LNCaP clone FGC (cell line): ENCODE measurements at places on chromosomes 5 and 9.

GRCh38 chr5:53994148-53994547 is 316.2 kb downstream of the ARL15 start:
- no peak for DNase-seq

DNA sequence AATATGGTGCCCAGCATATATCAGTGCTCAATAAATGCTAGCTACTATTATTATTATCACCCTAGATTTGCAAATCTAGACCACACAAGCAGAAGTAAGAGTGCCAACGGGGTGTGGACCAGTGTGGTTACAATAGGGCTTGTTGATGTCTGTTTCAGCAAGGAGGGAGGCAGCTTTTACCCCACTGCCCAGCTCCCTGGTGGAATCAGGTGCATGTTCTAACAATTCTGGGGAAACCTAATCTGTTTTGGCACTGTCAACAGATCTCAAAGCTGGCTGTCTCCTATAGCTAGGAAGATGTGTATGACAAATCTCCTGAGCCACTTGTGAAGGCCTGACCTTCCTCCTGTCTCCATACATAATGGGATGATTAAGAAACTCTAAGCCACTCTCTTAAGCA is 5.7 kb downstream of the TGFBI start:
- DNase-seq, result no peak

GRCh38 chr9:123399803-123400378 is 43.9 kb downstream of the CRB2 start:
- no peak for DNase-seq

DNA sequence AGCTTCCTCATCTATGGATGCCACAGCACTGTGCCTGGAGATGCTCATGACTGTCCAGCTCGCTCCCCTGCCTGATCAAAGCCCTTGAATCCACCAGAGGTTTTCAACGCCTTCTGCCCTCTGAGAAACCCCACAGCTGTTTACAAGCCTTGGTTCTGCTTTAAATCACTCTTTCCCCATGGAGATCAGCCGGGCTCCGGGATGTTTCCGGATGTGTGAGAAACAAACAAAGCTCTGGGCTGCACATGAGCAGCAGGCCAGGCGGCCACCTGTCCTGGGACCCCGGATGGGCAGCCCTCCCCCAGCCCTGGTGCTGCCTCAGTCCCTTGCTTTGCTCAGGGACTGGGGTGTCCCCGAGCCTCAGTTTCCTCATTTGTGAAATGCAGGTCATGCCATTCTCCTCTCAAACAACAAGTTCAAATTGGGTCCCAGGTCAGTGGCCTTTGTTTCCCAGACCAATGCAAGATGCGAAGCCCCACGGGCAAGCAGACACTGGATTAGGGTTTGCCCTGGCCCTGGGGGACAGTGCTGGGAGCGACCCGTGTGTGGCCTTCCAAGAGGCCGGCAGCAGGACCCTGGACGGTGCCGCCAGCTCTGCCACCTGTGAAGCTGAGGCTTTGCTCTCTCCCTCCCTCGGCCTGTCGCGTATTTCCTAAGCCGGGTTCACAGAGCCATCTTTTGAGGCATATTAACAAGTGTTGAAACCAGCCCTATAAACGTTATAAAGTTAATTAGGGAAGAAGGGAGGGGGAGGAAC is 42.4 kb upstream of the PHYKPL start:
- no peak for DNase-seq

GRCh38 chr5:115100319-115100955 is 69.3 kb downstream of the TRIM36 start:
- no peak for DNase-seq

DNA sequence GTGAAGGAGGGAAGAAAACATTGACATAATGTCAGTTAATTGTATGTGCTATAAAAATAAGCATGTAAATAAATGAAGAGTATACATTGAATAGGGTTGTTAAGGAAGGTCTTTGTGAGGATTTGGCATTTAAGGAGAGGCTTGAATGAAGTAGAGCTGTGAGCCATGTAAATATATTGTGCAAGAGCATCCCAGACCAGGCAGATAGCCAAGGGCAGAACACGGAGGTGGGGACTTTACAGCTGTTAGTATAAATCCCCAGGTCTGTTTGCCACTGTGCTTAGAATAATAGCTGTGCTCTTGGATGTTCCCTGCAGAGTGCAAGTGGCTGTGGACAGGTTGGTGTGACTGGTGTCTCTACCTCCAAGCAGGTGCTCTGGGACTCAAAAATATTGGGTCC is 211.7 kb downstream of the LRRC70 start:
- DNase-seq, result peak; percentile 59

DNA sequence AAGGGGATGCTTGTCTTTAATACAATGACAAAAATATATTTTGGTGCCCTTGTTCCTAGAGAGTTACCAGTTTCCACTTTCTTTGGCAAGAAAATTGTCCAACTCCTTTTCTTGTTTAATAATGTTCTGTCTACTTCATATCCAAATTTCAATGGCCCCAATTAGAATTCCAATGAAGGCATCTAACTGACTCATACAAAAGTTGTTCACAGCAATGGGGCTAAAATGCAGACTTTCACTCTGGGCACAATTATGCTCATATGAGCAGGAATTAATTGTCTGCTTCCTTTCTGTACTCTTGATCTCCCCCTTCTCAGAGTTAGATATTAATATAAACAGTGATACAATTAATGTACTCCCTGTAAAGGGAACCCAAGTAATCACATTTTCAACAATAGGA is 42.1 kb upstream of the ZNF622 start:
- no peak for DNase-seq

DNA sequence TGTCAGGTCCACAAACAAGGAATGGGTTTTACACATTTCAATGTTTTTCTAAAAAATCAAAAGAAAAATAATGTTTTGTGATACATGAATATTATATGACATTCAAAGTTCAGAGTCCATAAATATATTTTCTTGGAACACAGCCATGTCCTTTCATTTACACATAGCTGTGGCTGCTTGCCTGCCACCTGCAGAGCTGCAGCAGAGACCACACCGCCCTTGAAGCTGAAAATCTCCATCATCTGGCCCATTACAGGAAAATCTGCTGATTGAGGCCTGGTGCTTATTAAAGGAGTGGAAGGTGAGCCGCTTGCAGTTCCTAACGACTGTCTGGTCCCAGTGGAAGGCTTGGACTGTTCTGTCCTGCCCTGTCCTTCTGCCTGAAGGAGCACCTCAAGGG is 232.6 kb upstream of the ADAMTS16 start:
- no peak for DNase-seq

DNA sequence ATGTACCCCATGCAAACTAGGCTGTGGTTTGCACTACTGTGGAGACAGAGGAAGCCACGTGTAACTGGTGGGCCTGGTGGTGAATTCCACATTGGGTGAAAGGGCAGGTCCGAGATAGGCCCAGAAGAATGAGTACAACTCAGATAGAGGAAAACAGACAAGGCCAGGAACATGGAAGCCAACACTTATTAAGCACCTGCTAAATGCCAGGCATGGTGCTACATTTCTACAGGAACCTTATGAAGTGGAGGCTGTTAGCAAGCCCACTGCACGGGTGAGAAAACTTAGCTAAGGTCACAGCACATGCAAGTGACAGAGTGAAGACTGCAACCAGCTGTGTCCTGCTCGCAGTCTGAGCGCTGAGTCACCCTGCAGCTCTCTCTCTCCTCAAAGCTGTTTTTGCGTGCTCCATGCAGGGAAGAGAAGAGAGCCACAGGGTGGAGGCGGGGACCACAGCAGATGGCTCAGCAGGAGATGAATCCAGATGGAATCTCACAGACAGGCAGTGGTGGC is 65.5 kb upstream of the SPTLC1 start:
- no peak for DNase-seq

- DNase-seq, result no peak
Measured at GRCh38 chr9:89347651-89348050, 29.4 kb downstream of the SECISBP2 start.

GRCh38 chr9:96169484-96169883 is 132.5 kb downstream of the HSD17B3 start:
- DNase-seq, result peak; percentile 28

DNA sequence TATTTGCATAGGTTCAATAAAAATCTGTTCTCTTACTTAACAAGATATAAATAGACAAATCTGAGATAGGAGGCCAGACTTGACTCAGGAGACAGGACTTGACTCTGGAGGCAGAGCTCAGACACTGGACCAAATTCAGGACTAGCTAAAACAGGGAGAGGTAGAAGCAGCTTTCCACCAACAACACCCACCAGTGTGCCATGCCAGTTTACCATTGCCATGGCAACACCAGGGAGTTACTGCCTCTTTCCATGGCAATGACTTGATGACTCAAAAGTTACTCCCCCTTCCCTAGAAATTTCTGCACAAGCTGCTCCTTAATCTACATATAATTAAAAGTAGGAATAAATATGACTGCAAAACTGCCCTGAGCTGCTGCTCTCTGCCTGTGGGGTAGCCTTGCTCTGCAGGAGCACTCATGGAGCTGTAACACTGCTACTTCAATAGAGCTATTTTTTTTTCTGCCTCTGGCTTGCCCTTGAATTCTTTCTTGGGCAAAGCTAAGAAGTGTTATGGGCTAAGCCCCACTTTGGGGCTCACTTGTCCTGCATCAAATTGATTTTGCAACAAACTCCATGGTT is 473.0 kb downstream of the PLK2 start:
- peak; percentile 79 for DNase-seq

DNA sequence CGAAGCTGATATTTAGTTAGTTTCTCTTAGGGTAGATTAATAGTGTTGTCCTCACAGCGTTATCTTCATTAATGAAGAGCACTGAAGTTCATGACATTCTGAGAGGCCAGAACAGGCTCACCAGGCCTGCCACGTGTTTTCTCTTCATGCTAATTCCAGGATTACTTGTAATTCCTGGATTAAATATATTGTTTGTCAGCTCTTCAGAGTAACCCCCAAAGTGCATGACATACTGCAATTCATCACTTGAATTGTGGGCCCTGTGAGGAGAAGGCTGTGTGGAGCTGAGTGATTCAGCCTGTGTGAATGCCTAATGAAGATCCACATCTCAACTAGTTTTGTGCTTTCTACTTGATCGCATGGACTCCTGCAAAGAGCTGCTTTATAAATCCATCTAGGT is 401.0 kb upstream of the ADAMTSL1 start:
- DNase-seq, result no peak

GRCh38 chr5:123157791-123158581 is 68.9 kb downstream of the PRDM6 start:
- no peak for DNase-seq

GRCh38 chr9:94864862-94865509 is 138.5 kb downstream of the AOPEP start:
- DNase-seq, result no peak

DNA sequence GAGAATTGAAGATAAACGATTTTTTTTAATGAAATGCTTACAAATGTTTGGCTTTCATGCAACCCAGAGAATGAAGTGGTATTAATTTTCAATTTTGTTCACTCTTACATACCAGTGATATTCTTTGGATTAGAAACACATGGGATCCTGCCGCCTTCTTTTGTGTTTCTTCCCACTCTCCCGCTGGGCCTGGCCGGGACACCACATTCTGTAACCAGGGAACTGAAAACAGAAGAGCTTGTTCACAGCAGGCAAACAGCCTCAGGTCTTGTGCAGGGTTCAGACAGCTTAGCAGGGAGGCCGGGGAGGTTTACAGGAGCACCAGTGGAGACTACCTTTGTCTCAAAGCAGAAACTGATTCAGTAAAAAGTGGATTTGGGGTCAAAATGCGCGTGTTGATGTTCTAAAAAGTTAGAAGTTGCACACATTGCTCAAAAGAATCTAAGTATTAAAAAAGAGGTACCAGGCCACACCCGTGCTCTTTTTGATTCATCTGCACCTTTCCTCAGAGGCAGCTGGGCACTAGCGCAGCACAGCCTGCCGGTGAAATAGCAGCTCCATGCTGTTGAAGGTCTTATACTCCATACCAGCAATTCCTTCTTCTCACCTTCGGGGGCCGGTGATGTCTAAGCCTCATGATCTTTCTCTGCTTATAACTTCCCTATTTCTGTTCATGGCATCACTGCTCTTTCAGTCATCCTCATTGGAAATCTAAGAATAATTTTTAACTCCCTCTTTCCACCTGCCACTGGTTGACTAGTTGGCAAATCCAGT is 67.1 kb downstream of the GRAMD2B start:
- DNase-seq, result no peak

GRCh38 chr9:97387936-97388684 is 23.8 kb upstream of the TDRD7 start:
- DNase-seq, result no peak

DNA sequence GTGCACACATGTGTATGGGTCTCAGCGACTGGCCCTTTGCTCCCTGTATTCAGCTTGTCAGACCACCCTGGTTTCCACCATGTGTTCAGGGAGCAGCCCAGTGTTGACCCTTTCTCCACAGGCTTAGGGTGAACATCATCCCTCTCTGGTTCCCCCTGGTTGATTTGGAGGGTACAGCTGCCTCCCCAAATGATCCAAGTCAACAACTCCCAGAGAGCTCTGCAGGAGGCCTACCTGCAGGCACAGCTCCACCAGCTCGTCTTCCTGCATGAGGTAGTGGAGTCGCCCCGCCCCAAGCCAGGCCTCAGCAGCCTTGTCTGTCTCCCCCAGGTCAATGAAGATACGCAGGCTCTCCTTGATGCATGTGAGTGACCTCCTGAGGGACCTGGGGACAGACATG is 50.5 kb downstream of the SH3TC2 start:
- DNase-seq, result no peak

DNA sequence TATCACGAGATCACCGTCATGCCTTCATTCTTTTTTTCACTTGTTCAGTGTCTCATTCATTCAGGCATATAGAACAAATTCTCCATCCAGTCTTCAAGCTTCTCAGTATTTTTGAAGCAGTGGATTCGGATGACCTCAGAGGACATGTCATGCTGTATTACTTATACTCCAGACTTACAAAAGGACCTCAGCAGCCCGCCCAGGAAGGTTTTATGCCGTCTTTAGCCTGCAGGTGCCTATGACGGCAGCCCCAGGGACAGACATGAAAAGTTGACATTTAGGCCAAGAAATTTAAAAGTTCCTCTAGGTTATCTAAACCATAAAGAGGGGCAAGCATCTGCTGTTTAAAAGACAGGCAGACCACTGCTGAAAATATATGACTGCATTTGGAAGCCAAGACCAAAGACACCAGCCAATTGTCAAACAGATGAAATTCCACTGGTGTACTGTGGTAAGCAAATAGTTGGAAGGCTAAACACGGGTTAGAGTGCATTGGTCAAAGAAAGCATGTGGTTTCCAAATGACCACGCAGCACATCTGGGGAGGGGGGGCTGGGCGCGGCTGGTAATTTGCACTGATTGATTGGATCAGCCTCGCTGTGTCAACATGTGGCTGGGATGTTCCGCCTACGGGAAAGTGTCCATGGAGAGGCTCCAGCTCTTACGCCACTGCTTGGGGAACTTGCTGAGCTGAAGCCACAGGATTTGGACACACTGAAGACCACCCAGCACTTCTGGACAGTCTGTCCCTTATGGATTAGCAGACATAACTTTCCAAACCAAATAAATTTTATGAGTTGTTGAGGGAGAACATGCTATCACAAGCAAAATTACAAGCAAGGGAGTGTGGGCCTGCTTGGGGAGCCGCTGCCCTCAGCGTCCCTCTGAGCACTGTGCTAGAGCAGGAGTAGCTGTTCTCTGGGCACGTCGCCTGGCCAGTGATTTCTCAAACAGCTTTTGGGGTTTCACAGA is 173.6 kb downstream of the FANCC start:
- DNase-seq, result no peak

DNA sequence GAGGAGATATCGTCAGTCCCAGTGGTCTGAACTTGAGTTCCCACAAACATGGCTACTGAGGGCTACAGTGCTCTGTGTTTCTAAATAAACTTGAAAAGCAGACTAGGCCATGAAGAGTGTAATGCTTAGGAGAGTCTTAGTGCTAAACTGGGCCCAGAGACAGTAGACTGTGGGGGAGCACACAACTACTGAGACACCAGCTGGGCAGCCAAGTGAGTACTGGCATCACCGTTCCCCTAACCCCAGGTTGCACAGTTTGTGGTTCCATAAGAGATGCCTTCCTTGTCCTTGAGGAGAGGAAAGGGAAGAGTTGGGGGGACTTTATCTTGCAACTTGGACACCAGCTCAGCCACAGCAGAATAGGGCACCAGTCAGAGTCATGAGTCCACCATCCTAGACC is 172.1 kb upstream of the DMRTA1 start:
- no peak for DNase-seq
